ENCODE measurements at places on chromosomes 2 and 18. TPM values are rescaled to one million over a fixed set of nuclear protein-coding genes. Genes with fewer than 3 reads are reported as not detected.

- DNase-seq, result no peak
- no peak overlapping the region for H3K4me3 ChIP-seq
- no peaks in the 10 kb centered on the region for H3K36me3 ChIP-seq
- no peak overlapping the region for H3K27ac ChIP-seq
- peaks cover 85% of the 10 kb centered on the region for H3K4me1 ChIP-seq
- H3K27me3 ChIP-seq, result no peaks in the 10 kb centered on the region
These were observed 6.2 kb downstream of the SEPTIN2 start for GRCh38 chr2:241321886-241322285.

GRCh38 chr2:68248361-68248760 is 4.0 kb downstream of the PPP3R1 start:
- no peaks in the 10 kb centered on the region for H3K36me3 ChIP-seq
- no peak for DNase-seq
- peaks cover 11% of the 10 kb centered on the region for H3K4me1 ChIP-seq
- no peaks in the 10 kb centered on the region for H3K27me3 ChIP-seq

DNA sequence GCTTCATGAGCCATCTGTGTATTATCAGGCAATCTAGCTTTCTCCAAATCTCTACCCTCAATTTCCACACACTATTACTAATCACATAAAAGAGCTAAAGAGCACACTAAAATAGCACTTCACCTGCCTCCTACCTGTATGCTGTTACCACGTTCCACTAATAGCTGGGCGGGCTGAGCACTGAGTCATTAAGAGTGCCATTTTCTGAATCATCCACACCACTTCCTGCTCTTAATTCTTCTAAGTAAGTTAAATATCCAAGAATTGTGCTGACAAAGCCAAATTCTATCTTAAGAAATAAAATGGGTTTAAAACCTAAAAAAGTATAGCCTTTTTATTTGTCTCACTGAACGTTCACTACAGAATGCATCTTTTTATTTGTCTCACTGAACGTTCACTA is 35.7 kb downstream of the NOL10 start:
- DNase-seq, result no peak
- peaks cover 3% of the 10 kb centered on the region for H3K4me1 ChIP-seq
- peaks cover 5% of the 10 kb centered on the region for H3K36me3 ChIP-seq
- no peaks in the 10 kb centered on the region for H3K27me3 ChIP-seq
- no peak overlapping the region for H3K4me3 ChIP-seq

UGT1A8 gene
- total RNA-seq, result 0.35 TPM

OXER1 gene
- total RNA-seq, result 1.9 TPM

ACSL3 gene
- 62.4 TPM for total RNA-seq

Measured in esophagus squamous epithelium (tissue), 5 donors.